ENCODE measurements at places on chromosomes 1 and 21. TPM values are rescaled to one million over a fixed set of nuclear protein-coding genes. Genes with fewer than 3 reads are reported as not detected.

Gene KRTAP13-1
- not detected for total RNA-seq

Gene PLXNA2
- total RNA-seq, result 34.8 TPM

DNA sequence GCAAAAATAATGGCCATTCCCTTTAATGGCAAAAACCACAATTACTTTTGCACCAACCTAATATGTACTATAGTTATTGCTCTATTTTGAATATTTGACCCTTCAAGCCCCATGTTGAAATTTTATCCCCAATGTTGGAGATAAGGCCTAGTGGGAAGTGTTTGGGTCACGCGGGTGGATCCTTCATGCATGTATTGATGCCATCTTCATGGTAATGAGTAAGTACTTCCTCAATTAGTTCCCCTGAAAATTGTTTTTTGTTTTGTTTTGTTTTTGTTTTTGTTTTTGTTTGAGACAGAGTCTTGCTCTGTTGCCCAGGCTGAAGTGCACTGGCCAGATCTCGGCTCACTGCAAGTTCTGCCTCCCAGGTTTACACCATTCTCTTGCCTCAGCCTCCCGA, 9.8 kb upstream of the USP25 start:
- no peak for DNase-seq

Gene ADAR
- 104 TPM for total RNA-seq

DNA sequence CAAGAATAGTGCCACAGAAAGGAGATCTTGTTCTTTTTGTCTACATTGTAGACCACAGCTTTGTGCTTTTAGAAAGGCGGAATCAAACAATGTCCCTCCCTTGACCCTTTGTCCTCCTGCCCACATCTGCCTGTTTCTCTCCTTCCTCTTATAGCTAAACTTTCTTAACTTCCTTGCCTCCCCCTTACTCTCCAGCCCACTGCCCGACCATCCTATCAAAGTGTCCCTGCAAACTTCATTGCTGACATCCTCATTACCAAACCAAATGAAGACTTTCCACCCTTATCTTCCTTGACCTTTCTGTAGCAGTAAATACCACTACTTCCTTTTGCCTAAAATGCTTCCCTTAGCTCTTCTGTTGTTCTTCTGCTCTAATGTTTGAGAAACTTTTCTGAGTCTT, 5.0 kb downstream of the SELP start:
- no peak for DNase-seq

- DNase-seq, result no peak
Observed at GRCh38 chr1:212410231-212410820, 4.4 kb downstream of the PACC1 start.

DNA sequence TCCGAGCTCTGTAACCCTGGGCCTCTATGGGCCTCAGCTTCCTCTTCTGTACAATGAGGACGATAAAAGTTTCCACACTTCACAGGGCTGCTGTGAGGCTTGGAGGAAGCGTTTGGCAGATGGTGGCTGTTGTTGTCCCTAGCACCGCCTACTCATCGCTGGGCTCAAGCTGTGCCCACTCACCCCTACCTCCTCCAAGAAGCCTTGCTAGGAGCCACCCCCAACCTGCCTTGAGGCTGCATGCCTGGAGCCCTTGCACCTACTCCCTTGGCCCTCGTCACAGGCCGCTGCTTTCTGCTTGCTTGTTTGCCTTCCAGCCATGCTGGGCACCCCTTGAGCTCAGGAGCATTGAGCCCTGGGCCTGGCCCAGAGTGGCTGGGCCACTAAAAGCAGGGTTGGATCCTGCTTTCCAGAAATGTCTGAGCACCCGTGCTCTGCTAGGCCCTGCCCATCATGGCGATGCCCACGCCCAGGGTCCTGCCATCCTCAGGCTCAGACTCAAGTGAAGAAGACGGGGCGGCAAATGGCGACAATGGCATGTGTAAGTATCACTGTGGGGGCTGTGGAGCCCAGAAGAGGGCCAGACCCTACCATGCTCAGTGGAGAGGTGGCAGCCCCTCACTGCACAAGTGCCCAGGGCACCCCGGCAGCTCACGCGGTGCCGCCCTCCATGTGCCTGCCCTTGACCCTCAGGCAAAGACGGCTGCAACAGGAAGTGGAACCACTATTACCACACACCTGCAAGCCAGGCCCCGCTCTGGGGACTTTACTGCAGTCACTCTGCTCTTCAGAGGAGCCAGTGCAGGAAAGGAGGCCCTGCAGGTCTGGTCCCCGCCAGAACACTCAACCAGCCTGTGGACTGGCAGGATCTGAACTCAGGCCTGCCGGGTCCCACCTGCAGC, 9.5 kb downstream of the SH3BGRL3 start:
- no peak for DNase-seq

- no peak for DNase-seq
Observed at GRCh38 chr1:240304466-240304865, 212.8 kb downstream of the FMN2 start.

Gene NOL9
- 63.5 TPM for total RNA-seq

Gene OPRD1
- 60.2 TPM for total RNA-seq

Gene APOBEC4
- total RNA-seq, result not detected

DNA sequence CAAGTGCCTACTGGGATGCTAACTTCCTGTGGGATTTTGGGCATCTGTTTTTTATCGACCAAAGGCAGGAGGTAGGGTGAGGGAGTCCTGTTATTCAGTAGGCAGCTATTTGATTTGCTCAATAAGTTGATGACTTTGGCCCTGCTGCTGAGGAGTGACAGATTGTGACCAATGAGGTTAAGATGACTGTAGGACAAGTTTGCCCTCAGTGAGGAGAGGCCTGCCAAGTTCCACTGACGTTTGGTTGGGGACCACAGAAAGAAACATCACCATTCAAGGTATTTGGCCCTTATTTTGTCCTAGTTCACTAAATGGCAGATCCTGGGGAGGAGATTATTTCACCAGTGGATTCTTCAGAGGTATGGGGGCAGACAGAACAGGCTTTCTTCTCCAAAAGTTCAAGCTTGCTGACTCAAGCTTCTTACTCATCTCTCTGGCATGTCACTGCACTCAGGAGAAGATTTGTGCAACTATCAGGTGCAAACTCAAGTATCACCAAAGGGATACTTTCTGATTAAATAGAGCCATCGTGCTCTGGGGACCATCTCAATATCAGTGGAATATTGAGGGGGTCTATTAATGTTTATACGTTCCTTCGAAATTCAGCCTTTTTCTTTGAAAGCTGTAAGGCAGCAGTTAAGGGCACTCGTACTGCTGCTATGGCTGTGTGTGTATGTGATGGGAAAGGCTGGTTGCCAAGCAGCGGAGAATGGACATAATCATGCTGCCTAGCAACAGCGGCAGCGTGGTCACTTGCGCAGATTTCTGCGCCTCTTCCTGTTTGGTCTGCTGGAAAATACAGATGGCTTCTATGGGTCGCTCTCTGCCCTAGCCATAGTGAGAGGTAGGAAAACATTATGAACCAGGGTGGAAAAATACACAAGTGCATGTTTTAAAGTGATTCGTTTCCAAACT, 78.7 kb downstream of the PBX1 start:
- no peak for DNase-seq

GRCh38 chr21:33402001-33402979, 923 bp upstream of the IFNGR2 start:
- peak; percentile 78 for DNase-seq

DNA sequence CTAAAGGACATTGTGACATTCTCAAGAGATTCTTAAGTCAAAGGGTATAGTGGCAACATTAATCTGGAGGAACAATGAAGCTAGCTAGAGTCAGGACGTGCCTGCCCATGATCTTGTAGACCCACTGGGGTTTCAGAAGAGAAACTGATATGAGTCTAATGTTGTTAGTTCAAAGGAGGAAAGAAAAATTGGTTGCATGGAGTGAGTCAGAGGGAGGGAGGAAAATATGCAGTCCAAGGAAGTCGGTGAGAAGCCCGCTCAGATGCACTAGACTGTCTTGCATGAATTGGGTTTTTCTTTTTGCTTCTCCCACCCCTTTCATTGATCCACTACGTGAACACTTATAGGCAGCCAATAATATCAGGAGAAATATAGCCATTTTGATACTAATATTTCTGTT, 53.8 kb upstream of the SYT14 start:
- DNase-seq, result peak; percentile 41

DNA sequence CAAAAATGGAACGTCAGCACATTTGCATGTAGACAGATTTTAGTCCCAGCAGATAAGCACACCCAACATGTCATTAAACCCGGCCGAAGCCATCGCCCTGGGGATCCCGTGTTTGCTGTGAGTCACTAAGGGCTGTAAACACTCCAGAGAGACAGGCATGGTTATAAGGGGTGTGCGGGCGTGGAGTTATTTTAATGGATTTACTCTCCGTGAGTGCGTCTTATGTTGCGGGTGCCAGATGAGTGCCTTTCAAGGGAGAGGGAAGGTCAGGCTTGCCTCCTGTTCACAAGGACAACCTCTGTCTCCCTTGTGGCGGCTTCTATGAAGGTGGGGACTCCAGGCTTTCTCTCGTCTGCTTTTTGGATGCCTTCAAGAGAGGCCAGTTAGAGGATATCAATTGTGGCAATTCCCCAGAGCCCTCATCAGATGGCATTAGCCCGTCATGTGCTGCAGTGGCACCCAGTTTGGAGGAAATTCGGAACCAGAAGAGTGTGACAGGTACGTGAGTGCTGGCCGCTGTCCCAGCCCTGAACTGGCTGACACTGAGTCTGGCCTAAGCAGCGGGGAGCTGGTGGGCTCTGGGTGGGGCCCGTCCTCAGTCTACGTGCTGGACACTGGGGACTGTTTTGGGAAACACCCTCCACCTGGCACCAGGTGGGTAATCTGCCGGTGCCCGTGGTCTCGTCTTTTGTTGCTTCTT, 223.8 kb upstream of the TMEM51 start:
- no peak for DNase-seq

Gene CD34
- 0.36 TPM for total RNA-seq

Gene PLEKHO1
- 54.4 TPM for total RNA-seq

GRCh38 chr1:6723621-6724428, 22.2 kb upstream of the DNAJC11 start:
- DNase-seq, result peak; percentile 38

- DNase-seq, result no peak
Observed at GRCh38 chr1:76635784-76636183, 231.5 kb upstream of the ST6GALNAC5 start.

Gene SLAMF7
- total RNA-seq, result not detected

DNA sequence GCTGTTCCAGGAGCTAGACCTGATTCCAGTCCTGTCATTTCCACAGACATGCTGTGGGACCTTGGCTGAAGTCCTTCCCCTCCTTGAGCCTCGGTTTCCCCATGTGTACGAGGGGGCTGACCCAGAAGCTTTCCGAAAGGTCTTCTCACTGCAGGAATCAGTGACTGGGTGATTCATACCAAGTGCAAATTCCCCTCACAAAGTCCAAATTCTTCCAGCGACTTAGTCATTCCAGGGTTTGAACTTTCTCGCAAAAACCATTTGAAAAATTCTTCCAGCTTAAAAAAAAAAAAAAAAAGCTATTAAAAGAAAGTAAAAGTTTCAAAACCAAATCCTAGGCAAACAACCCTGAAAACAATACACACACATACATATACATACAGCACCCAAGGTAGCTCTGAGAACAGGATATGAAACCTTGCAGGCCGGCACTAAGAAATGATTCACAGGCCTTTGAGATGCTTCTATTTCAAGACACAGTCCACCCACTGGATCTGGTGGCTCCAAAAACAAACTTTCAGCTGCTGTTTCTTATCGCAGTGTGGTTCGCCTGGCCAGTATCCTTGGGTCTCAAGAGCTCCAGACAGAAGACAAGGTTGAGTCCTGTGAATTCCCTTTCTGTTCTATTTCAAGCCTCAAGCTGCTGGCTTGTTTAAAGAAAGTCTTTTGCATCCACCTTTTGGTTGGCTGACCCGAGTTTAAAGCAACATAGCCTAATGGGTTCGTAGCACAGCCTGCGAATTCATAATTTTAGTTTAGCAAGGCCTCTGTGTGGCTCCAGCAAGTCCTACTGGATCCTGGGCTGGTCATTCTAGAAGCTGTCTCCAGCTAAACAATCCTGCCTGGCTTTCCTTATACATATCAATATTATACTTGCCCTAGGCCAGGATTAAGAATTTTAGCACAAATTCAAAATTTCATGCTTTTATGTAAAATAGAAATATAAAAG, 18.0 kb upstream of the ID3 start:
- DNase-seq, result peak; percentile 79

- DNase-seq, result no peak
Observed at GRCh38 chr1:155931332-155932038, 2.7 kb downstream of the KHDC4 start.

Gene KNCN
- 0.12 TPM for total RNA-seq

Gene CDK18
- total RNA-seq, result 2.1 TPM

DNA sequence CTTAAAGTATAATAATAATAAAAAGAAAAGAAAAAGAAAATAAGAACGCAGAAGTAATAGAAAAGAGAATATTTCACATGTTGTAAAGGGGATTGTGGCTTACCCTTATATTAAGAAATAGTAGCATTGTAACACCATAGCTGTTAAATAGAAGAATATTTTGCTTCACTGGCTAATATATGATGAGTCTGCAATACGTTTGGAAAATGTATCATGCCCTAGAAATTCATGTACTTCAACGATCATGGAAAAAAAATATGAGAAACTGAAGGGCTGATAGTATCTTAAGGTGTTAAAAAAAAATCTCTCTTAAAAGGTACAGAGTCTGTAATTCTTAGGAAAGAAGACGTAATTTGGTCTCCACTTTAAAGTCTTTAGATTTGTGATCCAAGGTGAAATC, 1390.5 kb upstream of the ADGRL2 start:
- DNase-seq, result no peak

Gene IFNLR1
- total RNA-seq, result not detected

Gene KRTAP11-1
- total RNA-seq, result not detected

DNA sequence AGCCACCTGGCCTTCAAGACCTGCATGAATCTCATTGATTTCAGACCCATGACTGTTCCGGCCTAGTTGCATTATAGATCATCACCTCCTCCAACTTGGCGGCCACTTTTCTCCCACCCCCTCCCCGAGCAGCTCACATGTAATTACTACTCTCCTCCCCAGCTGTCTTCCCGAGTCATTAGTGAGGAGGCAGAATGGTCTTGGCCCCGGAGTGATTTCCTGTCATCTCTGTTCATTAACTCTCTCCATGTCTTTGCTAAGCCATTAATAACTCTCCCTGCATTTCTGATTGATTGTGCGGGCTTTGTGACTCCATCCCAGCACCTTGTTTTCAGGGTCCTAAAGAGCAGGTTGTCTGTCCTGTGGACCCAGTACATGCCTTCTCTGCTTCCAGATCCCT, 75.6 kb upstream of the CNTN2 start:
- no peak for DNase-seq

- DNase-seq, result no peak
Observed at GRCh38 chr1:161019751-161020495, 1.0 kb downstream of the F11R start.

Gene IL12RB2
- total RNA-seq, result not detected

Gene OR2L8
- total RNA-seq, result not detected

Gene RPE65
- 0.06 TPM for total RNA-seq

GRCh38 chr21:35343046-35343819, 294.1 kb upstream of the RUNX1 start:
- no peak for DNase-seq

- DNase-seq, result no peak
Observed at GRCh38 chr1:180057883-180058396, 96.7 kb upstream of the QSOX1 start.

GRCh38 chr21:21165063-21165645, 166.9 kb downstream of the NCAM2 start:
- peak; percentile 30 for DNase-seq
